Left ventricle myocardium inferior (tissue), 1 donor: ENCODE measurements at places on chromosomes 12 and 14. TPM values are rescaled to one million over a fixed set of nuclear protein-coding genes. Genes with fewer than 3 reads are reported as not detected.

GRCh38 chr12:94025756-94026155 is 122.6 kb upstream of the PLXNC1 start:
- DNase-seq, result no peak

DNA sequence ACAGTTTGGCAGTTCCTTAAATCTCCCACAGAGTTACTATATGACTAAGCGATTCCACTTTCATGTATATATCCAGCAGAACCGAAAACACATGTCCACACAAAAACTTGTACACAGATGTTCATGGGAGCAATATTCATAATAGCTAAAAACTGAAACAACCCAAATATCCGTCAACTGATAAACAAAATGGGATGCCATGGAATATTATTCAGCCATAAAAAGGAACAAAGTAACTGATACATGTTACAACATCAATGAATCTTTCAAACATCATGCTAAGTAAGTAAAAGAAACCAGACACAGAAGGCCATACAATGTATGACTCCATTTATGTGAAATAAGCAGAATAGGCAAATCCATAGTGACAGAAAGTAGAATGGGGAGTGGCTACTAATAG is 80.2 kb upstream of the GPHB5 start:
- no peak for DNase-seq

DNA sequence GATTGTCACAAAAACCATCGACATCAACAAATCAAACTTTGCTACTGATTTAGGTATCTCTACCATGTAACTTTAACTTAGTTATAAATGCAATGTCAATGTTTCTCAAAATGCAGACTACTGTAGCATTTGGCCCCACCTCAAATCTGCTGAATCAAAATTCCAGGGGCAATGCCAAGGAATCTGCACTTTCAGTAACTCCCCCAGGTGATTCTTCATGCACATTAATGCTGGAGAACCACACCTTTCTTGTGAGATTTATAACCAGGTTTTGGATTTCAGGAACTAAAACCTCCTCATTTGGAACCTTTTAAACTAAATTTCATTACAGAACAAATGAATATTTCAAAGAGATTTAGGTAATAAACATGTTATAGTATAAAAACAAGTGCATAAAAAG is 4.9 kb downstream of the ATP2B1 start:
- no peak for DNase-seq

The MYH6 gene
- 1,823 TPM for total RNA-seq
